ENCODE measurements at places on chromosomes 5 and 9.

DNA sequence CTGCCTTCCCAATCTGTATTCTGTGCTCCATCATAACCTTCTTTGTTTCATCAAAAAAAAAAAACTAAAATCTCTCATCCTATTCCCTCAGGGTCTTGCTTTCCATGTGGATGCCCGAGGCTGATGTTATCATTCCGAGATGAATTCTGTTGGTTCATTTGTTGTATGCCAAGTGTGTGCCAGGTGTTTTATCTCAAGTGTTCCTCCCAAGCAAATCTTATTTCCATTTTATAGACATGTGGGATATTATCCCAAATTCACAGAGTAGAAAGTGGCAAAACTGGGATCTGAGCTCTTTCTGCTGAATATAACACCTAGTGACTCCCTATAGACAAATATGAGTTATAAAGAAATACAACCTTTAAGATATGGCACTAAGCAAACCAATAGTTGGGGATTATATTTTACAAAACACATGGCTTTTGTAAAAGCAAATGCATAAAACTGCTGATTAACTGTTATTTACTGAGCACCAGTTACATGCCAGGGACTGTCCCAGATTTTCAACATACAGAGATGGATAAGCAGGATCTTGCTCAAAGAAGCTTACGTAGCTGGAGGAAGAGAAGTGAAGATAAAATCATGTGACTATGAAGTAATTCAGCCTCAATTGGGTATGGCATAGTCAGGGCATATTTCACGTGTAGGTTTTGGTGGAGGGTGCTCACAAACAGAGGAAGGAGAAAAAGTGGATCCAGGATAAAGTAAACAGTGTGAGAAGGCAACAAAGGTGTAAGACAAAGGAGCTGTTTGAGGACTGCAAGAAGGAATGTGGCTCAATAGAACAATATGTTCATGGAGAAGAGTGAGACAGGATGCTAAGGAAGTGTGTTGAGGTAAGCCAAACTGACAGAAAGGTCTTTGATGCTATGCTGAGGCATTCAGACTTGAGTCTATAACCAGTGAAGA, 143.3 kb upstream of the ADAMTSL1 start:
- DNase-seq, result no peak

GRCh38 chr9:133252301-133253020, 22.5 kb downstream of the ABO start:
- DNase-seq, result no peak

- no peak for DNase-seq
Observed at GRCh38 chr5:10747678-10748622, 13.1 kb downstream of the DAP start.

- no peak for DNase-seq
Observed at GRCh38 chr9:123798195-123798594, 131.7 kb downstream of the DENND1A start.

GRCh38 chr5:133731951-133732350, 119.6 kb upstream of the FSTL4 start:
- DNase-seq, result no peak

- no peak for DNase-seq
Observed at GRCh38 chr5:78004559-78004958, 228.4 kb upstream of the TBCA start.

DNA sequence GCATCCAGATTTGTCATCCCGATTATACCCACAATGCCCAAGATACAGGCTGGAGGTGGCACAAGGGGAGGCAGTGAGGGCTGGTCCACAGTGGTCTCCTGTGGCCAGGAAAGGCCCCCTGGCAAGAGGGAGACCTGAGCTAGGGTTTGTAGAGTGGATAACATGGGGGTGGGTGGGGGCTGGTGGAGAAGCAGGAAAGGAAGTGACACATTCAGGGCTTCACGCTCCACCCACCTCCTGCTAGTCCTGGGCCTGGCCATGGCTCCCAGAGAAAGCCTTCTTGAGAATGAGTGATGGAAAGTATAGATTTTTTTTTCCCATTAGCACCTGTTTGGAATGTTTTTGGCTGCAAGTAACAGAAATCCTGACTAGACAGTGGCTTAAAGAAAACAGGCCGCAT, 81.3 kb downstream of the ANKRD33B start:
- no peak for DNase-seq

- DNase-seq, result no peak
Observed at GRCh38 chr5:156909180-156909579, 53.8 kb downstream of the TIMD4 start.

DNA sequence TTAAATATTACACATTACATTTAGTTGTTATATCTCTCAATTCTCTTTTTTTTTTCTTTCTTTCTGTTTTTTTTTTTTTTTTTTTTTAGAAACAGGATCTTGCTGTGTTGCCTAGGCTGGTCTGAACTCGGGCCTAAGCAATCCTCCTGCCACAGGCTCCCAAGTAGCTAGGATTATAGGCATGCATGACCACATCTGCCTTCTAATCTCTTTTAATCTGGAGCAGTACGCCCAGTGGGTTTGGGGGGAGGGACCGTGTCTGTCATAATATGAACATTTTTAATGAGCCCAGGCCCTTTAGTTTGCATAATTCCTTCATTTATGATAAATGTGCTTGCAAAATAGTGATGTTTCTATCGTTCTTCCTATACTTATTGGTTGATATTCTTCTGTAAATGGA, 10.3 kb downstream of the RHOBTB3 start:
- DNase-seq, result no peak

GRCh38 chr5:66743344-66743743, 147.2 kb downstream of the MAST4 start:
- DNase-seq, result no peak

DNA sequence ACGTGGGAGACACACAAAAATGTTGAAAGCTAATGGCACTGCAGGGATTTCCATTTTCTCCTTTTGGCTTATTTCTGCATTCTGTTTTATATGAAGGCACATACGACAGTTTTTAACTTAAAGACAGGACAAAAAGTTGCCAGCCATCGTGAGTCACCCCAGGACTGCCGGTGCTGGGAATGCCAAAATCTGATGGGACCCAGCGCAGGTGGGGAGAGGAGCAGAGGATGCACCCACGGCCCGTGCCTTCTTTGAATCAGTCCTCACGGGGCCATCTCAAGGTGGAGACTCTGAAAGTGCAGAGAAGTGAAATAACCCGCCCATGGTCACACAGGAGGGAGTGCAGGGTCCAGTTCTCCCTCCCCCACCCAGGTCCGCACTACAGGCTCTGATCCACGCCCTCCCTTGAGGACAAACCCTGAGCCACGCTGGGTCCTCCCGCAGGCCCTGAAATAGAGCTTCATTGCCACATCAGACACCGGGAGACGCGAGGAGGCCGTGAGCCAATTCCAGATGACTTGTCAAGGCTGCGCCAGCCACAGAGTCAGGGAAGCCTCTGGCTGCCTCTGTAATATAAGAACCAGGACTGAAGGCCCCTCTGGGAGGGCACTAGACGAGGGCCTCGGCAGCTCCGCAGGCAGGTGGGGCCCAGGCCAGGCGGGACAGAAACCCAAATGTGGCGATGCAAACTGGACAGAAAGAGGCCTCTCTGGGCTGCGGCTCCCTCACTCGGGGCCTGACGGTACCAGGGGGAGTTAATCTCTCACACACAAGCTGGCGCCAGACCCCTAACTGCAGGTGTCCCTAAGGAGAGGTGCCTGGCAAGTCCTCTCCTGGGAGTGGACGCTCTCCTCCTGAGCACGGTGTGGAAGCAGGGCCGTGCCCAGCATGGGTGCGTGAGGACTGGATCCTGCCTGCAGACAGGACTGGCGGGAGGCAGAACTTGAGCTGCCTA, 22.9 kb downstream of the ADAMTS2 start:
- DNase-seq, result no peak

DNA sequence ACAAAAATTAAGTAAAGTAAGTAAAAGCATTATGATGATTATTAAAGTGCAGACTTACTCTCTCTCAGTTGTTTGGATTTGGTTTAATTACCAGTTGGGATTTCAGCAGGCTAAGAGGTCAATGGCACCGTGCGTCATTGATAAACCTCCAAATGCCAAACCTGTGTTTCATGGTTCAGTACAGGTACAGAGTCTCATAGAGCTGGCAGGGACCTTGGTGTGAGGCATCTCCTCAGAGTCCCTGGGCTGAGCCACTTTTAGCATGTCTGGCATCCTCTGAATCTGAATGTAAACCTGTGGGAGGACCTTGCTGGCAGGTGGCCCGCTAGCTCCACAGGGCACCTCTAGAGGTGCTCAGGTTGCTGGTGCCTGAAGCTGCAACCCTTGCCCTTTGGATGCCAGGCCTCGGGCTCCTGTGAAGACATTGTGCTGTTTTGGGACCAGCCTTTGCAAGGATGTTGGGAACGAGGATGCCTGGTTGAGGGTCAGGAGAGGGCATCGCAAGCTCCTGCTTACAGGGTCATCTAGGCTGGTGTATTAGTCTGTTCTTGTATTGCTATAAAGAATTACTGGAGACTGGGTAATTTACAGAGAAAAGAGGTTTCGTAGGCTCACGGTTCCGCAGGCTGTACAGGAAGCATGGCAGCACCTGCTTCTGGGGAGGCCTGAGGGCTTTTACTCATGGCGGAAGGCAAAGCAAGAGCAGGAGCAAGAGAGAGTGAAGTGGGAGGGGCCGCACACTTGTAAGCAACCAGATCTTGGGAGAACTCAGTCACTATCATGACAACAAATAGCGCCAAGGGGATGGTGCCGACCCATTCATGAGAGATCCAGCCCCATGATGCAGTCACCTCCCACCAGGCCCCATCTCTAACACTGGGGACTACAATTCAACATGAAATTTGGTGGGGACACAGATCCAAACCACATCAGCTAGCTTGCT, 14.9 kb upstream of the STC2 start:
- no peak for DNase-seq

DNA sequence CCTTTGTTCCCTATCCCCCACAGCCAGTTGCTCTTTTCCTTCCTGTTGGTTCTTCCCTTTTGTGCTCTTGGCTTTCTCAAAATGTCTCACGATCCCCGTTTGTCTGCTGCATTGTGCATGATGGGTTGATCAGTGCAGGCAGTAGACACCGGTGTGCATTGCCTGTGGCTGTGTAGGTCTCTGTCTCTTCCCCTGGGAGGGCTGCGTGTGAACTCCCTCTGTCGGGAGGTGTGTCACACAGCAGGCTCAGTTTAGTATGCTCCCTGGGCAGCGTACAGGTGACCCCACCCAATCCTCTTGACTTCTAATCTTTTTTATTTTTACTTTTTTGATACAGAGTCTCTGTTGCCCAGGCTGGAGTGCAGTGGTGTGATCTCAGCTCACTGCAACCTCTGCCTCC, 265.3 kb downstream of the FSTL4 start:
- no peak for DNase-seq

DNA sequence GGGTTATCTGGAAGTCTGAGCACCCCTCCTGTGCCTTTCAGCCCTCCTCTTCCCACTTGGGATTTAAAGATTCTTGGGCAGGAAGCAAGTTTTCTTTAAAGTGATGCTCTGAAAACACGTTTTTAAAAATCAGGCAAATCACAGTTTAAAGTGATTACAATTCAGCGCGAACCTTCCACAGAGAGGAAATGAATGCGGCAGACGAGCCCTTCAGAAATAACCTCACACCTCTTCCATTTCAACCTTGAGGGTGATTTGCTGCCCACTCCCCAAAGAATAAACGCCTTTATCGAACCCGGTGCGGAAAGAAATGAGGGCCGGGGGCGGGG, 2.3 kb upstream of the EFNA5 start:
- DNase-seq, result no peak

DNA sequence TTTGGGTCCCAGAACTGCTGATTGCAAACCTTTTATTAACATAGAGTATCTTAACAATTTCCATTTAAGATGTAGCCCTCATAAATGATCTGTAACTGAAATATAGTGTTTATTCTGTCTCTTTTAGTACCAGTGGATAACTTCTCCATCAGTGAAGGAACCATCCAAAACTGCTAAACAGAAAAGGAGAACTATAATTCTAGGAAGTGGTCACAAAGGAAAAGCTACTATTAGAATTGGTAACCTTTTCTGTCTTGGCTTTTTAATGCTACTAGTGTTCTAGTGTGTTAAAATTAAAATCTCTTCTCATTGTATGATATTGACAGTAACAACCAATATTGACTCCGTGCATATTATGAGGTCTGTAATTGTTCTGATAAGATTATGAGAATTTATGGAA, 12.8 kb downstream of the CEP78 start:
- no peak for DNase-seq

GRCh38 chr9:109939698-109940342, 159.8 kb downstream of the PALM2AKAP2 start:
- no peak for DNase-seq

DNA sequence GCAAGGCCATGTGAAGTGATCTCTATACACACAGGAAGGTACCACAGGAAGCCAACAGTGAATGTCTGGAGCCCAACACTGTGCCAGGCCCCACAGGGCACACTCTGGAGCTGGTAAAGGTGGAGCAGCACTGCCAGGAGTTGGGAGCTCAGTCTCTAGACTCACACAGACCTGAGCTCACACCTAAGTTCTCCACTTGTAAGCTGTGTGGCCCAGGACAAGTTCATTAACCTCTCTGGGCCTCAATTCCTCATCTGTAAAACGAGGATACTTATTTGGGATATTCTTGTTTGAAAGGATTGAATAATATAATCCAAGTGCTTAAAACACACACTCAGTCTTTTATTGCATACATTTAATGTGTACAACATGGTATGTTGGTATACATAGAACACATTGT, 60.6 kb upstream of the IQGAP2 start:
- no peak for DNase-seq

- DNase-seq, result no peak
Observed at GRCh38 chr9:114093031-114093471, 6.0 kb downstream of the KIF12 start.

GRCh38 chr5:128491291-128491690, 46.8 kb downstream of the FBN2 start:
- no peak for DNase-seq

GRCh38 chr5:137201876-137202275, 297.2 kb downstream of the SPOCK1 start:
- no peak for DNase-seq

DNA sequence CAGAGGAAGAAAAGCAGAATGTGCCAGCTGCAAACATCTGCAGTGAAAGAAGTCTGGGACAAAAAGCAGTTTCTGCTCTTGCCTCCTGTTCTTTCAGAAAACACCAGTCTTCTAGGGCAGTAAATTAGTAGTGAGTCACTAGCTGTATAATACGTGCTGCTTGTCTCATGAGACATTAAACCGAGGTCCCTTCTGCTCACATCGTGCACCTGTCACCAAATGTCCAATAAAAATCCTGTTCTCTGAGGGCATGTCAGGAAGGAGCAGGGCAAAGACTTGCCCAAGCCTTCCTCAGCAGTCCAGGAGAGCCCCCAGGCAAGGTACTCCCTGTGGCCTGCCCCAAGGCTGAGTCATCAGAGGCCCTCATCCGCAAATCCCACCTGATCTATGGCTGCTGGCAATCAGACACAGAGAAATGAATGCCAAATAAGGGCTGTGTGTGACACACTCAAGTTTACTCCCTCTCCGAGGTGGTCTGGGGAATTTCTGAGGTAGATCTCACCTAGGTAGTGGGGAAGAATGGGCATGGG, 255.3 kb upstream of the SMARCA2 start:
- DNase-seq, result no peak

- DNase-seq, result no peak
Observed at GRCh38 chr5:153400931-153401330, 89.5 kb upstream of the GRIA1 start.

- no peak for DNase-seq
Observed at GRCh38 chr9:8871396-8871795, 1071.8 kb upstream of the DMAC1 start.

GRCh38 chr9:113682297-113682771, 193.8 kb upstream of the ZNF618 start:
- peak; percentile 9 for DNase-seq

Measured in stimulated activated CD8-positive, alpha-beta memory T cell treated with anti-CD3 and anti-CD28 coated beads, Interleukin-4, amount 100 ng/mL, for 4 hours (primary cell).